ENCODE measurements at places on chromosomes 13 and 19.

DNA sequence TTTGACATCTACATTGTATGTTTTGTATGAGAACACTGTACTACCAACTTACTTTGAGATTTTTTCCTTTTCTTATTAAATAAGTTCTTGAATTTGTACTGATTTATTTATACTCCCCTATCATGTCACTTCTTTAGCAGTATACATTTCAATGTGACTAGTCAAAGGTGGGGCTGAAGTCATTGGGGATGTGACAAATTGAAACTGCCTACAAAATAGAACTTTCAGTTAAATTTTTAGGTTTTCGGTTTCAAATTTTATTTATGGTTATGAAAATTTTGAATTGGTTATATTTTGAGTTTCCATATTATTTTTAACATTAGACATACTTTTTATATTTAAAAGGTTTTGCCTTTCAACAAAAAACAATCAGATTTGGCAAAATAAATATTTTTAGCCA is 221.6 kb downstream of the NBEA start:
- DNase-seq, result no peak

DNA sequence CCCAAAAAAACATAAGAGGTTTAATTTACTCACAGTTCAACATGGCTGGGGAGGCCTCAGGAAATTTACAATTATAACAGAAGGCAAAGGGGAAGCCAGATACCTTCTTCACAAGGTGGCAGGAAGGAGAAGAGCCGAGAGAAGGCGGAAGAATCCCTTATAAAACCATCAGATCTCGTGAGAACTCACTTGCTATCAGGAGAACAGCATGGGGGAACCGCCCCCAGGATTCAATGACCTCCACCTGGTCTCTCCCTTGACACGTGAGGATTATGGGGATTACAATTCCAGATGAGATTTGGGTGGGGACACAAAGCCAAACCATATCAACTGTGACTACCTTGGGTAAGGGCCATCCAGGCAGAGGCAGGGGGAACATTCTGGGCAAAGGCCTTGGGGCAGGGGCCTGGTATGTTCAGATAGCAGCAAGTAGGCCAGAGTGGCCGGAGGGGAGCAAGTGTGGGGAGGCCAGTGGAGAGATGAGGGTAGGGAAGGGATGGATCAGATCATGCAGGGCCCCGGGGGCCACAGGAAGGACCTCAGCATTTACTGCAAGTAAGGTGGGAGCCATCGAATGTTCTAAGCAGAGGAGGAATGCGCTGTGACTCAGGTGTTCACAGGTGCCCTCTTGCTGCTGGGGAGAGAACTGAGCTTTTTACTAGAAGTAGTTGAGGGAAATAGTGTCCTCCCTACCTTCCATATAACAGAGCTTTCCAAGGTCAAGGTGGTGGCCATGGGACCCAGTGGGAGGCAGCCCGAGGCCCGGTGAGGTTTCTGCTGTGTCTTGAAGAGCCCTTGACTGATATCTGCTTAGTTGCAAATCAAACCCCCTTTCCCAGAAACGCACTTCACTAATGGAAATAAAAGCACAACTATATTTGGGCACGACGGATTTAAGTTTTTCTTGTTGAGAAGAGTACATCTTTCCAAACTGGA is 18.0 kb downstream of the RAB3D start:
- no peak for DNase-seq

DNA sequence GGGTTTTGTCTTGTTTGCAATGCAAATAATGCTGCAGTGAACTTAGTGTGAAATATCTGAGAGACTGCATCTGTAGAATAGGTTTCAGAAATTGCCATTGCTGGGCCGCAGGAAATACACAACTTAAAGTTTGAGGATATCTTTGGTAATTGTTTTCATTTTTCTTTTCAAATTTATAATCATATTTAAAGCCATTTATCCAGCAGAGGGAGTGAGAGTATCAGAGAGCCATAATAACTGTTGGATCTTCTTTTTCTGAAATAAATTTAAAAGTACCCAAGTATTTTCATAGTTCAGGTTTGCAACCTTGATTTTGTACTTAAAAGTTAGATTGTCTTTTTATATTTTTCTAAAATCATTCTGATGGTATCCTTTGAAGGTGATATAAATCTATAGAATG is 99.4 kb downstream of the ZMYM2 start:
- no peak for DNase-seq

GRCh38 chr19:33005440-33005839 is 33.4 kb downstream of the FAAP24 start:
- no peak for DNase-seq

- DNase-seq, result peak; percentile 67
Measured at GRCh38 chr13:30112602-30113435, 194.5 kb downstream of the KATNAL1 start.

- no peak for DNase-seq
Measured at GRCh38 chr13:43546251-43546650, 240.5 kb downstream of the ENOX1 start.

- no peak for DNase-seq
Measured at GRCh38 chr19:45508417-45508860, 1.2 kb downstream of the VASP start.

GRCh38 chr13:105202354-105202753 is 1333.1 kb downstream of the EFNB2 start:
- DNase-seq, result no peak

DNA sequence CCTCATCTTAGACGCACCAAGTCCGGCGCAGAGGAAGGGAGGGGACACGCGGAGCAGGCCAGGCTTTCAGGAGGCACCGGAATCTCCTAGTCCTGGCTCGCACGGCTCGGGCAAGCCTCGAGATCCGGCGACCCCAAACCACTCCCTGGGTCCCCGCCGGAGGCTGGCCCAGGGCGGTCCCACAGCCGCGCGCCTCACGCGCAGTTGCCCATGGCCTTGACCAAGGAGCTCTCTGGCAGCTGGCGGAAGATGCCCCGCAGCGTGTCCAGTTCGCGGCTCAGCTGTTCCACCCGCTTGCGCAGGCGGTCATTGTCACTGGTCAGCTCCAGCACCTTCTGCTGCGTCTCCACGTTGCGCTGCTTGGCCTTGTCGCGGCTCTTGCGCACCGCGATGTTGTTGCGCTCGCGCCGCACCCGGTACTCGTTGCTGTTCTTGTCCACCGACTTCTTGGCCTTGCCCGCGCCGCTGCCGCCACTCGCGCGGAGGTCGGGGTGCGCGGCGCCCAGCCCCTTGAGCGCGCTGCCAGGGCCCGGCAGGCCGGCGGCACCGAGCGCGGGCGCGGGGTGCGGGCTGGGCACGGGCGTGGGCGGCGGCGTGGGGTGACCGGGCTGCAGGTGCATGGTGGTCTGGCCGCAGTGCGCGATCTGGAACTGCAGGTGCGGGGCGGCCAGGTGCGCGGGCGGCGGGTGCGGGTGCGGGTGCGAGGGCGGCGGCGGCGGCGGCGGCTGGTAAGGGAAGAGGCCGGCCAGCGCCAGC is 1.0 kb downstream of the CEBPA start:
- DNase-seq, result no peak

DNA sequence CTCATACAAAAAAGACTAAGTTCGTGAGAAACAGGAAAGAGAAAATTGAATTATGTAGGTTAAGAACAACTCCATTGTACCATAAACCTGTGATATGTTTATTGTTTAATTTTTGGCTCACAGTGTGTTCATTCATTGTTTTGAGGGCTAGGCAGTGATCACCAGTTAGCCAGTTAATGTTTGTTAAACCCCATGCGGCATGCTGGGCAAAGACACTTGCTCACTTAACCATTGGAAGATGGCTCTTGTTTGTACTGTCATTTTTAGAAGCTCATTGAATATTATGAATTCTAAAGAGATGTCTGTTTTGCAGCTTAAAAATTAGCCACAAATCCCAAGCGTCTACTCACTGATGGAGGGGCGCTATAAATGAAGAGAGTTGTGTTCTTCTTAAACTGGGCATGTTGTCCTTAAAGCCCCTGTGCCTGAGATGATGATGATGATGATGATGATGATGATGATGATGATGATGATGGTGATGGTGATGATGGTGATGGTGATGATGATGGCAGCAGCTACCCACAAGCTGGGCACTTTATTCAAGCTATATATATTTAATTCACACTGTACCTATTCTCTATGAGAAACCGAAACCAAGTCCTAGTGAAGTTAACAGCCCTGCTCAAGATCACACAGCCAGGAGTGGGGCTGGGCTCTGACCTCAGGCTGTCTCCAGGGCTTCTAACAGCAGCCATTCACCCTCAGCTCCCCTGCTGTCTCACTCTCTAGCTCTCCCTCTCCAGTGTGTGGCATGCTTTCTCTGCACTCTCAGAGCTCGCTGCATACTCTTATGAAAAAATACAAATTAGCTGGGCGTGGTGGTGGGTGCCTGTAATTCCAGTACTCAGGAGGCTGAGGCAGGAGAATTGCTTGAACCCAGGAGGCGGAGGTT is 169.1 kb downstream of the SHISA2 start:
- no peak for DNase-seq

Data from tibial nerve (tissue), 4 donors.